ENCODE measurements at places on chromosomes 6 and 20.

DNA sequence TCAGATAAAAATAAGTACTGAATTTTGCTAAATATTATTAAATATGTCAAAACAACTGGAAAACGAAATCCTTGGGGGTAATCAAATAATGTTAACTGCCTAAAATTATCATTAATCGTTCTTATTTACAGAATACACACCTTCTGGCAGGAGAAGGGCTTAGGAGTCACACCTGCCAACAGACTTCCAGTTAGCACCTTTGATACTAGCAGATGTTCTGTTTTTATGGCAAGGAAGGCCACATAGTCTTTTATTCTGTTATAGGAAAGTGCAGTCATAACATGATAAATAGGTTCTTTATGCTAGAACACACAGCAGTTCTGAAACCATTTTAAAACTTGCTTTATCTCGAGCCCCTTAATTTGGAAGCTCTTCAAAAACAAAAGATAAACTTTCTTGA lies 464.1 kb downstream of the UTRN start:
- DNase-seq: no peak

- DNase-seq: no peak
Observed at GRCh38 chr6:154487367-154488247, 22.9 kb downstream of the CNKSR3 start.

DNA sequence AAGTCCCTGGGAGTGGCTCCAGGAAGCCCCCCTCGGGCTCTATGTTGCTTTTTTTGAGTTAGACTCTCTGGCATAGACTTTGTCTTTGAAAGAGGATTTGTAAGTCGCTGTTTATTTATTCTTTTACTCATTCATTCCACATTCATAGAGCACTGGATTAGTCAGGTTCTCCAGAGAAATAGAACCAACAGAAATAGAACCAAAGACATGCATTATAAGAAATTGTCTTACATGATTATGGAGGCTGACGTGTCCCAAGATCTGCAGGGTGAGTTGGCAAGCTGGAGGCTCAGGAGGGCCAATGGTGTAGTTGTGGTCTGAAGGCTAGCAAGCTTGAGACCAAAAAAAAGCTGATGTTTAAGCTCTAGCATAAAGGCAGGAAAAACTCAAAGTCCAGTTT lies 98.3 kb upstream of the CHD6 start:
- DNase-seq: no peak

GRCh38 chr6:119079283-119079809 lies 882 bp upstream of the FAM184A start:
- DNase-seq: no peak

- no peak for DNase-seq
Observed at GRCh38 chr20:61569825-61570224, 317.8 kb downstream of the CDH4 start.

- DNase-seq: no peak
Observed at GRCh38 chr20:47674686-47675085, 110.6 kb downstream of the SULF2 start.

- DNase-seq: no peak
Observed at GRCh38 chr20:8490076-8490830, 358.2 kb downstream of the PLCB1 start.

DNA sequence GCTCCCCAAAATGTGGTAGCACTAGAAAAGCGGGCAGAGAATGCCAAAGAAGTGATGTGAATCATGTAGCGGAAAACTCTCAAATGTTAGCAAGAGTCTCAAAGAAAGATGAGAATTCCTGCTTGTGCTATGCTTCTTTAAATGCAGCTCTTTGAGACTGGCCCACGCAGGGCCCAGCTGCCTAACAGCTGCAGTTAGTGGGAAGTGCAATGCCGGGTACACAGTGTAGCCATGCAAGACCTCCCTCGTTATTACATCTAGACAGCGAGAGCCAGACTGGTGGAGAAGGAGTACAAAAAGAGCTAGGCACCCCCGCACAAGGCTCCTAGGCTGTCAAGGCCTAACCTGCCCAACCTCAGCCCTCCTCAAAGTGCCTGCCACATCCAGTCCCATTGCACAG lies 201.7 kb upstream of the PRDM1 start:
- DNase-seq: no peak
